COLO829 (cell line): ENCODE measurements at places on chromosomes 1 and 21.

- no peak for DNase-seq
Observed at GRCh38 chr1:198040880-198041279, 115.9 kb upstream of the NEK7 start.

DNA sequence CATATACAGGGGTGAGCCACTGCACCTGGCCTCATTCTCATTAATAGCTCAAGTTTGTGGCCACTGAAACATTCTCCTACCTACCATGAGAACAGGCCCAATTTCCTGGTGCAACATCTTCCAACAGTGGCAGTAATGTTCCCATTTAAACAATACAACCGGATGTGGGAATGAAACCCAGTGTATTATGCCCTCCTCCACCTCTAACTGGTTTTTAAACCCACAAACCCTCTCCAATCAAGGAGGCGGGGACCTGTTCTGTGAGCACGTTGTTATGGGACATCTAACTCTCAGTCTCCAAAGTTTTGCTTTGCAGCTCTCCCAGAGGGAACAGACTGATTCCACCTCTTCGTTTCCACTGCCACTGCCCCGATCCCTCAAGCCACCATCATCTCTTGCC lies 2.6 kb downstream of the CTNNBIP1 start:
- DNase-seq = no peak

GRCh38 chr1:205351984-205352713 lies 4.6 kb downstream of the KLHDC8A start:
- no peak for DNase-seq

DNA sequence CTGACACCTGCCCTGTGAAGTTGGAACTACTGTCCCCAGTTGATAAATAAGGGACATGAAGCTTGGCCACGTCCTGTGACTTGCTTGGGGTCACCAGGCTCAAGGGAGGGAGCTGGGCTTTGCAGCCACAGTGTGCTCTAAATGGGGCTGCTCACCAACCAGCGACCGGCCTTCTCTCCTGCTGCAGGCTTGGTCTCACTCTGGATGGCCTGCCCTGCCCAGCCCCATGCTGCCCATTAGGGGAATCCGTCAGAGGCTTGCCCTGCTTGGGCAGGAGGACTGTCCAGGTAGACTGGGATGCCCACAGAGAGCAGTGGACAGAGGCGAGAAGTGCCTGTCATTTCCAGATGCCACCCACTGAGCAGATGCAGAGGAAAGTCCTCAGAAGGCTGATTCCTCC lies 1.2 kb upstream of the CENPS start:
- no peak for DNase-seq

DNA sequence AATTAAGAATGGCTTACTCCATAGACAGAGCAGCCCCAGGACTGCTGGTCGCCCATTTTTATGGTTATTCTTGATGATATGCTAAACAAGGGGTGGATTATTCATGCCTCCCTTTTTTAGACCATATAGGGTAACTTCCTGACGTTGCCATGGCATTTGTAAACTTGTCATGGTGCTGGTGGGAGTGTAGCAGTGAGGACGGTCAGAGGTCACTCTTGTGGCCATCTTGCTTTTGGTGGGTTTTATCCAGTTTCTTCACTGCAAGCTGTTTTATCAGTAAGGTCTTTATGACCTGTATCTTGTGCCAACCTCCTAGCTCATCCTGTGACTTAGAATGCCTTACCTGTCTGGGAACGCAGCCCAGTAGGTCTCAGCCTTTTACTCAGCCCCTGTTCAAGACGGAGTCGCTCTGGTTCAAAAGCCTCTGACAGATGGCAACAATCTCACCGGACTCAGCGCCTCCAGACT lies 5.2 kb upstream of the AGPAT3 start:
- DNase-seq = no peak

DNA sequence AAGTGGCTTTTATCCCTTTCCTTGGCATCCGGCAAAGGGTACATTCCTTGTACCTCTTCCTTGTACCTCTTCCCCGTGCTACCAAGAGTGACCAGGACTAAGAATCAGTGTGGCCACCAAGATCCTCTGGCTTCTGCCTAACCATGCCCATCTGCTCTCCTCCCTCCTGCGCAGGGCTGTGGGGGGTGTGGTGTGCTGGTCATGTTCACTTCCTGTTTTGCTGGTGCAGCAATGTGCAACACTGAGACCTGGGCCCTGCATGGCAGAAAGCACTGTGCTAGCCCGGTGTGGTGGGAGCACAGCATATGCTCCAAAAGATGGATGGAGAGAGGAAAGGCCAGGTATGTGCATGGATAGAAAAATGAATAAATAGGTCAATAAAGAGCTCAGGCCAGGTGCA lies 33.3 kb upstream of the TENT5C start:
- no peak for DNase-seq

- DNase-seq = no peak
Observed at GRCh38 chr1:202016022-202016810, 5.8 kb downstream of the ELF3 start.

GRCh38 chr1:178341261-178341956 lies 155.4 kb downstream of the CLEC20A start:
- DNase-seq = peak; percentile 36

DNA sequence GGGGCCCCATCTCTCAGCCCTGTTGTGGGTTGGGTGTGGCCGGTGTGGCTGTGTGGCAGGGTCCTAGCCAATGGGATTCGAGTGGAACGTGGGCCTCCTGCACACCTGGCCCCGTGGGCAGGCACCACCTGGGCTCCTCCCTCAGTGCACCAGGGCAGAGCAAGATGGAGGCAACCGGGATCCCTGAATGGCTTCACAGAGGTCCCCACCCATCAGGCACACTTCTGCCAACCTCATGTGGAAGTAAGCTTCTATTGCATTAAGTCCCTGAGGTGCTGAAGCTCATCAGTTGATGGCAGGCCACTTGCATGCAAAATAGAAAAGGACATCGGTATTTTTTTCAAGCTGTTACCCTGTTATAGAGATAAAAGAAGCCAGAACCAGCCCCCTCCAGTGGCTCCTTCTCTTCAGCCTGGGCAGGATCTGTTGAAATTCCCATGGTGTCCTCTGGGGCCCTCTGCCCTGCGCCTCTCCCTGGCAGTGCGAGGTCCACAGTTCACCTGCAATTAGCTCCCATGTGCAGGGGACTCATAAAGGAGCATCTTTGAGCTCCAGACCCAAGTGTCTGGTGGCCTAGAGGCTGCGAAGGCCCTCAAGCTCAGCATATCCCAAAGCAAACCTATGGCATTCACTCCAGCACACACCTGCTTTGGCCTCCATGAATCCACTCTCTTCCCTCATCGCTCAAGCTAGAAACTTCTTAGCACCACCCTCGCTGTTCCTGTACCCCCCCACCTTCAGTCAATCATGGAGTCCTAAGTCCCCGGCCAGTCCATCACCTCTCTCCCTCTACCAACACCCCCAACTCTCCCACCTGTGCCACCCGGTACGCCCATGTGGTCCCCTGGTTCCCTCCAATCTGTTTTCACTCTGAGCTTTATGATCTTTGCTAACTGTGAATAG lies 2.1 kb upstream of the SLC45A1 start:
- no peak for DNase-seq
